ENCODE measurements at places on chromosomes 12 and 14.

GRCh38 chr14:20365928-20366327 is 22.5 kb downstream of the PARP2 start:
- no peak for DNase-seq

DNA sequence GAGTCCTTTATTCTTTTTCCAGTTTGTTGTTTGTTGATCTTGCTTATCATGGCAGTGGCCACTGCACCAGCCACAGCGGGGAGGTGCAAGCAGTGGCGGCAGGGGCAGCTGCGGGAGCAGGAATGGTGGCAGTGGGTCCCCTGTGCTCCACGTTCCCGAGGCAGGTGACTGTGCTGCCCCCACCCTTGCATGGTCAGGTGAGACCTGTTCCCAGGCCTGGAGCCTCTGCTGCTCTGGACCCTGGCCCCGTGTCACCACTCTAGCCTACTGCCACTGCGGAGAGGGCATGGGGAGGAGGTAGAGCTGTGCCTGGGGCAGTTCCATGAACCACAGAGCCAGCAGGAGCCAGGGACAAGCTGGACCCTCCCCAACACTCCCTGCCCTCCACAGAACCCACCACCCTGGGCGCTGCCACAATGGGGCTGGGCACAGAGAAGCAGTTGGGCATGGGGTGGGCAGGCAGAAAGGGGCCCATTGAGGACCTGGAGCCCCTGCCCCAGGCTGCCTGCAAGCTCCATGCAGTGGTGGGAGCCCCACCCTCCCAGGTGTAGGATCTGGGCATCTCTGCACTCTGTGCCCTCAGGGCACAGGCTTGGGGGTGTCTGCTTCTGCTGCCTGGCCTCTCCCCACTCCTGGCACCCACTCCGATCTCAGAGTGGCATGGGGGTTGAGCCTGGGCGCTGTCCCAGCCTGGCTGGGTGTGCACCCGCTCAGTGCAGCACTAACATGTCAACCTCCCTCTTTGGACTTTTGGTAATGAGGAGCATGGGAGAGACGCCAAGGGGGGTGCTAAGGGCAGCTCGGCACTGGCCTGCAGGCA is 23.1 kb upstream of the WDR20 start:
- no peak for DNase-seq

DNA sequence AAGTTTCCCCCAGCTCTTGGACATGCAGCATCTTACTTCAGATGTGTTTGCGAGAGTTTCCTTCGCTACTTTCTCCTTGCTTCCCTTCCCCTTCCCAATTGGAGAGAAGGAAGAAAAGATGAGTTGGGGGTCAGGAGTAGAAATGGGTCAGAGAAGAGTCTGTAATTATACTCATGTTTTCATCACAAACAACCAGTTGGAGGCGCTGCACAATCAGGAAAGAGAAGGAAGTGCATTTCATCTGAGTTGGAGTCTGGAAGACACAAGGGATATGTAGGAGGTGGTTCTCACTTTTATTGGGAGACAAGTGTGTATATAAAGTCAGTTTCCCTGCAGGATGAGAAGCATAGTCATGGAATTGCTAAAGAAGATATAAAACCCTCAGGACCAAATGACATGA is 31.3 kb upstream of the VSX2 start:
- no peak for DNase-seq

DNA sequence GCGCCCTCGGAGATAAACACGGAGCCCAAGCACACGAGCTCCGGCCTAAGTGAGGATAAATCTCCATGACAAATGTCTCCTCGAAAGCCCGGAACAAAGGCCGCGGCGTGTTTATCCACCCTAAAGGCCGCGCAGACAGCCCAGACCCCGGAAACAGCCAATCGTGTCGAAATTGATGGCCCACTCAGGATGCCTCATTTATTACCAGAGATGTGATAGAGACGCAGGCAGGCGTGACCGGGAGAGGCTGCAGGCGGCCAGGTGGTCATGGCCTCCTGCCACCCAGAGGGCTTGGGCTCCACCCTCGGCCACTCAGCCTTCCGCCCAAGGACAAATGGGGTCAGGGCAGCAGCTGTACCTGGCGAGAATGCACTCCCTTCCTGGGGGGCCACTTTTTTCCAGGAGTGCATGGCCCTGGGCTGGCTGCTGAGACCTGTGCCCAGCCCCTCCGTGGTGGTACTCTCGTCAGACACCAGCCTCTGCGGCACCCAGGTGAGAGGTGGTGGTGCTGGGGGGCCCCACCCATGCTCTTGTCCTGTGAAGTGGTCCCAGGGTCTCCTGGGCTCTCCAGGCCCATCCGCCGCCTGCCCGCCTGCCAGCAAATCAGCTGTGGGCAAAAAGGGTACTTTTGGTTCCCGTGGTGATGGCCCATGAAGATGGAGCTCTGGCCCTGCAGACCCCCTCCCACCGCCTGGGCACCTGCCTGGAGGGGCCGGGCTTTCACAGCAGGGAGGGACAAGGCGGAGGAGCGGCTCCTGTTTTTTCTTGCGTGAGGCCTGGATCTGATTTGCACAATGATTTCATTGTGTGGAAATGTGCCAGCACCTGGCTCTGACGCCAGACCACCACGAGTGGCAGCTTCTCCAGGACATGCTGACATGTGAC is 211.5 kb upstream of the C14orf180 start:
- DNase-seq: no peak

- no peak for DNase-seq
Observed at GRCh38 chr14:89167705-89168104, 249.3 kb downstream of the FOXN3 start.

GRCh38 chr12:45183246-45183645 is 32.6 kb upstream of the ANO6 start:
- no peak for DNase-seq

GRCh38 chr14:104787736-104788135 is 7.8 kb downstream of the AKT1 start:
- no peak for DNase-seq

DNA sequence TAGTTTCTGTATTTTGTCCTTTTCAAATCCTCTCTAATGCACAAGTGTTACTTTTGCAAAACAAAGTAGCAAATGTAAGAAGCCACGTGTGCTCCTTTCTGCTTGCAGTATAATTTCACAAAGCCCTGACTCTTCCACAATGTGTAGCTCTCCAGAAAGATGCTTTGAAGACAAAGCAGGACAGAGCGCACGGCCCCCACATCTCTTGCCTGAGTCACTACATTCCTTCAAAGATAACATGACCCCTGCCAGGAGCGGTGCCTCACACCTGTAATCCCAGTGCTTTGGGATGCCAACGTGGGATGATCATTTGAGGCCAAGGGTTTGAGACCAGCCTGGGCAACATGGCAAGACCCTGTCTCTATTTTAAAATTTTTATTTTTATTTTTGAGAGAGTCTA is 40.5 kb downstream of the JAG2 start:
- no peak for DNase-seq

GRCh38 chr14:104318558-104319490 is 180.4 kb downstream of the KIF26A start:
- no peak for DNase-seq

- no peak for DNase-seq
Observed at GRCh38 chr12:24152270-24152669, 202.8 kb upstream of the SOX5 start.

- no peak for DNase-seq
Observed at GRCh38 chr12:27335364-27336281, 3.0 kb downstream of the BMAL2 start.

- no peak for DNase-seq
Observed at GRCh38 chr14:61112506-61112905, 131.5 kb downstream of the SLC38A6 start.

DNA sequence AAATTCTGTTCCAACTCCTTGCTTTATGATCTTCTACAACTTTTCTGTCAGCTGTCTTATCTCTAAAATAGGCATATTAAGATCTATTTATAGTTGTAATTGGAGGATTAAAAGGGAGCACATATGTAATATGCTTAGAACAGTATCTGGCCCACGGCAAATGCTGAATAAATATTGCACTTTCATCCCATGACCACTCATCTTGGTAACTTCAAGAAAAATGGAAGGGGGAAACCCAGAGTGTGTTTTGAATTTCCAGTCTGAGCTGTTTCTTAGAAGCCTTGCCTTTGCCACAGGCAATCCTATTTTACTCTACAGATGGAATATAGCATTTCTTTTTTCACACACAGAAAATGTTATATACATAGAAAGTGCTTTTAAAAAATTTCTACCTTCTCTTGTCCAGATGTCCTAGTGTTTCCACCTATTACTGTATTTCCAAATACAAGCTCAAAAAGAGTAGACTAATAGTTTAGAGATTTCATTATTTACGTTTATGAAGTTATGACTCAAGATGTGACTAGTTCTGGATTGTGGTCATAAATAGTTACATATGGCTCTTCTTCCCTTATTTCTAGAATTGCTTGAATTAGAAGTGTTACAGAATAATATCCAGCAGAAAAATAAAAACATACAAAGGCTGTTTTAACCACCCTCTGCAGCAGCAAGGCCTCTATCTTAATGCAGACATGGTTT is 6.2 kb upstream of the STXBP6 start:
- no peak for DNase-seq

All from stimulated activated CD4-positive, alpha-beta T cell treated with anti-CD3 and anti-CD28 coated beads, Interleukin-4, amount 100 ng/mL, for 4 hours (primary cell).